ENCODE measurements at places on chromosomes 7 and 10.
A peak's percentile ranks its signal among the peaks of the same experiment; 100 is the strongest.

- H3K4me1 ChIP-seq, result no peaks in the 10 kb centered on the region
- H3K27ac ChIP-seq, result no peak overlapping the region
- no peaks in the 10 kb centered on the region for H3K27me3 ChIP-seq
- no peak overlapping the region for H3K4me3 ChIP-seq
- no peak for DNase-seq
Measured at GRCh38 chr10:87976101-87976743, 112.8 kb downstream of the PTEN start.

DNA sequence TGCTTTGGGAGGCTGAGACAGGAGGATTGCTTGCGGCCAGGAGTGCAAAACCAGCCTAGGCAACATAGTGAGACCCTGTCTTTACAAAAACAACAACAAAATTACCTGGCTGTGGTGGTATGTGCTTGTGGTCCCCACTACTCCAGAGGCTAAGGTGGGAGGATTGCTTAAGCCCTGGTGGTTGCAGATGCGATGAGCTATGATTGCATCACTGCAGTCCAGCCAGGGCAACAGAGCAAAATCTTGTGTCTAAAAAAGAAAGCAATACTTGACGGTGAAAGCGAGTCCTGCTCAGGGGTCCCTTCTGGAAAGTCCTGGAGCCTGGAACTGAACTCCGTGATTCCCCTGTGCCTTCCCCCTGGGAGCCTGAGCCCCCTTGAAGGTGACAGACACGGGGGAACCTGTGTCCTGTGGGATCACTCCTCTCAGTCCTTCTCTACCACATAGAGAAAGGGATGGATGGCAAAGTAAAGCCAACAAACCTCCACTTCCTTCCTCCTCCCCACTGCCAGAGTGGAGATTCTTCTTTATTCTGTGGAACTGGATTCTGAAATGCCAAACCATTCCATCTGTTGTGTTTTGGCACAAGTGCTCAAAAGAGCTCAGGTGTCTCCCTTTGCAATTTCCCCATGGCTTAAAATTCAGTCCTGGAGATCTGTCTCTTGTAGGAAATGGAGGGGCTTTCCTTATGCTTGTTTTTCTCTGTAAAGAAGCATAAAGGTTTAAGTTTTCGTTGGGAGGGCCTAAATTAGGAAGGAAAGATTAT is 50.6 kb downstream of the KIAA1217 start:
- H3K4me3 ChIP-seq, result no peak overlapping the region
- no peaks in the 10 kb centered on the region for H3K27me3 ChIP-seq
- H3K27ac ChIP-seq, result no peak overlapping the region

DNA sequence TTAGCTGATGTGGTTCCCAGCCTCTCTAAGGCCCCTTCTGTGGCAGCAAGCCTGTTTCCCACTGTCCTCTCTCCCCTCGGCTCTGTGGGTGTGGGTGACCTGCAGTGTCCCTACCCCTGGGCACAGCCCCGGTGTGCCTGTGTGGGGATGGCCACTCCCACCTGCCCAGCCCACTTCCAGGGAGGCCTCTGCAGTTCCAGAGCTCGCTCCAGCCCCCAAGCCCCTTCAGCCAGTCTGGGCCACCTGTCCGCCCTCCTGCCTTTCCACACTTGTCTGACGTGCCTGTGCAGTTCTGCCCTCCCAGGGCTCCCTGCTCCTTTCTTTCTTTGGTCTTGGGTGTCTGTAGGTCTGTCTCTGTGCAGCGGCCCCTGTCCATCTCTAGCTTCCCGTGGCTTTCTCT is 127.0 kb upstream of the PPIF start:
- H3K36me3 ChIP-seq, result no peaks in the 10 kb centered on the region
- DNase-seq, result no peak
- H3K4me3 ChIP-seq, result no peak overlapping the region
- no peaks in the 10 kb centered on the region for H3K27me3 ChIP-seq
- H3K27ac ChIP-seq, result no peak overlapping the region

- H3K27me3 ChIP-seq, result no peaks in the 10 kb centered on the region
- H3K4me3 ChIP-seq, result no peak overlapping the region
- no peak overlapping the region for H3K27ac ChIP-seq
- no peak for DNase-seq
Measured at GRCh38 chr10:119415121-119415520, 127.4 kb downstream of the RGS10 start.

DNA sequence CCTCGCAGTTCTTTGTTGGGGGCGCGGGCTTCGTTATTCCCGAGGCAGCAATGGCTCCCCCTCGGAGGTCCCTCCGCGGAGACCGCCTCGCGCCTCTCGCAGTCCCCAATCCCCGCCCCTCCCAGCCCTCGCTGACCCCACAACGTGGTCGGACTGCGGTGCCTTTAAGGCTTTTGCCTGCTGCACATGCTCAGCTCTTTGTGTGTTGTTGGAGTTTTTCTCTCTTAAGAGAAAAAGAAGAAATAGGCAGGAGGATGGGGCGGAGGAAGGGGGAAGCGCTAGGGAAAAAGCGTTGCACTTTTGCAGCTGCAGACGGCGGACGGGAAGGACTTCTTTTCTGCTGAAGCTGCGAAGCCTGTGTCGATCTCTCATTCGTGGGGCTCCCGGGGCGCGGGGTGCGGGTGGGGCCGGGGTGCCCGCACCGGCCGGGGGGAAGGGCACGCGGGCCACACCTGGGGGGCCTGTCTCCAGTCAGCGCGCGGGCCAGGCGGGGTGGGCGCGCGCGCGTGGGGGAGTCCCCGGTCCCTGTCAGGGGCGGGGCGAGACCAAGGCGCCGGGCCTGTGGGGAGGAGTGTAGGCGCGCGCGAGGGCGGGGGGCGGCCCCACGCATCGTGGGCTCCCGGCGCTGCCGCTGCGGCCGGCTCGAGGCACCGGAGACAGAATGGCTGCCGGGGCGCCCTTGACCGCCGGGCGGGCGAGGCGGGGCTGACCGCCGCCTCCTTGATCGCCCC is 445 bp upstream of the ATRNL1 start:
- no peaks in the 10 kb centered on the region for H3K36me3 ChIP-seq
- H3K27ac ChIP-seq, result peak overlapping the region; percentile 65
- H3K27me3 ChIP-seq, result no peaks in the 10 kb centered on the region
- peak overlapping the region; percentile 80 for H3K4me3 ChIP-seq

All from MM.1S (cell line).